ENCODE measurements at places on chromosomes 11 and 22. TPM values are rescaled to one million over a fixed set of nuclear protein-coding genes. Genes with fewer than 3 reads are reported as not detected.

GRCh38 chr11:103929170-103929903 lies 107.1 kb upstream of the DDI1 start:
- DNase-seq = no peak

DNA sequence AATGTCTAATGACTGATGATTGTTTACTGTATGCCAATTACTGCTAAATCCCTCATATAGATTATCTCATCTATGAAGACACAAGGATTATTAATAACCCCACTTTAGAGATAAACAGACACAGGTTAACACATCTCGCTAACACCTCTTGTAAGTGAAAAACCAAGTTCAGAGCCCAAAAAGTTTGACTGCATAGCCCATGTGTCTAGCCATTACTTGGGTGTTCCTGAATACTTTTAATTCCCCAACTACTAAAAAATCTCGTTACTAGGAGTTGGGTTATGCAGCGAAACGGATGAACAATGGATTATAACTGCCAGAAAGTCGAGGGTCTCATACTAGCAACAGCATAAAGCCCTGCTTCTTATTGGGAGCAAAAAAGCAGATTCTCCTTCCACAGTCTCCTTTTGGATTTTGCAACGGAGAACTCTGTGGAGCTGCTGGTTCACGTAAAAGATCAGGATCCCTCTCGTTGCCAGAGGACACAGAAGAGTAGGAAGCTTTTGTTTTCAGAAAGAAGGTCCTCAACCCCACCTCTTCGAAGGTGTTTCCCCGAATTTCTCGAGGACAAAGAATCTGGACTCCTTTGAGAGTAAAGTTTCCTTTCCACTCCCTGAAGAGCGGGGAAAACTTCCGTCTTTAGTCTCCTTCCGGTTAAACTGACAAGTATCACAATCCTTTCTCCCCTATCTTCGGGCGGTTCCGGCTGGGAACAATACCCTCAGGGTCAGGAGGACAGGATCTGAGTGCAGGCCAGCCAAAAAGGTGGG lies 979 bp downstream of the ZBED5 start:
- DNase-seq = no peak

DNA sequence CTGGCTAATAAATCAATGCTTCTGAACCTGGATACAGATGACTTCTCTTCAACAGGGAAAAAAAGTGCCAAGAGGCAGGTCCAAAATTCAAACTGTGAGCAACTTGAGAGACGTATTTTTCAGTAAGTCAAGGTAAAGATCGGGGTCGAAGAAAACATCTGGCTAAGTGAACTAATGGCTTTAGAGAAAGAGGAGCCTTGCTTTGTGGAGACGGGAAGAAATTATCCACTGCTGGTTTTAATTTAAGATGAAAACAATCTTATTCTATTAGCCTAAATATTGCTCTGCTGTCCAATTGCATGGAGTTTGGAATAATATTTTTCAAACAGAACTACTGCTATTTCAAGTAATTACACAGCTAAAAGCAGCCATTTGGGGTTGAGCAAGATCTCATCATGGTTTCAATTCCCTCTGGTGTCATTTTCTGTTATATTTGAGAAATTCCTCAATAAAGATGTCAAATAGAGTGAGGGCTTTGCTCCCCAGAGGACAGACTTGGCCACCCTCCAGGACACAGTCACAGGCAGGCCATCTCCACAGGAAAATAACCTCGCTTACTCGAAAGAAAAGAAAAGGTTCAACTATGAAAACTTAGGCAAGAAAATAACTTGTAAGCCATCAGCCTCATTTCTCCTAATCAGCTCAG lies 29.8 kb downstream of the SCUBE1 start:
- no peak for DNase-seq

DNA sequence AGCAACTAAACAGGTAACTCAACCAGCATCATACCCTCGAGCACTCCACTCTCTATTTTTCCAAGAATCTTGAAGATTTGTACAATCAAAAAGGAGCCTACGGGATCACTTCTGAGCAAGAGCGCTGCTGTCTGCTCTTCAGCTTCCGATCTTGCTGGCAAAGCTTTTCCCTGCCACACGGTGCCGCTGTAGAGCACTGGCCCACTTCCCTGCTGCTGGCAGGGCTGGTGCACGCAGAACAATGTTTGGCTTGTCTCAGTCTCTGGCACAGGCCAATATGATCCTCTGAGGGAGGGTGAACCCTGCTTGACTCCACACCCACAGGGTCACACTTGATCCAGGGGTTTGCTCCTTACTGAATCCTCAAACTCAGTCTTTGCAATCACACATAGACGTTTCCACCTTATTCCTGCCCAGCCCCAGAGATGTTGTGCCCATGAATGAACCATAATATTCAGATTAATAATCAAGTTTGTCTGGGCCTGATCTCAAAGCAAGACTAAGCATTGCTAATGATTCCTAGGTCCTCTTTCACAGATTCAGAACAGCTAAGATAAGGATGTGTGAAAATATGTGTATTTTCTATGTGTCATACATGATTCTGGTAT lies 536.6 kb downstream of the SOX6 start:
- DNase-seq = peak; percentile 36

KLHDC7B gene
- 15.1 TPM for total RNA-seq

- DNase-seq = no peak
These were observed 581.2 kb downstream of the TBC1D22A start for GRCh38 chr22:47343611-47344010.

- DNase-seq = no peak
These were observed 88.4 kb upstream of the RTL6 start for GRCh38 chr22:44586351-44586990.

DNA sequence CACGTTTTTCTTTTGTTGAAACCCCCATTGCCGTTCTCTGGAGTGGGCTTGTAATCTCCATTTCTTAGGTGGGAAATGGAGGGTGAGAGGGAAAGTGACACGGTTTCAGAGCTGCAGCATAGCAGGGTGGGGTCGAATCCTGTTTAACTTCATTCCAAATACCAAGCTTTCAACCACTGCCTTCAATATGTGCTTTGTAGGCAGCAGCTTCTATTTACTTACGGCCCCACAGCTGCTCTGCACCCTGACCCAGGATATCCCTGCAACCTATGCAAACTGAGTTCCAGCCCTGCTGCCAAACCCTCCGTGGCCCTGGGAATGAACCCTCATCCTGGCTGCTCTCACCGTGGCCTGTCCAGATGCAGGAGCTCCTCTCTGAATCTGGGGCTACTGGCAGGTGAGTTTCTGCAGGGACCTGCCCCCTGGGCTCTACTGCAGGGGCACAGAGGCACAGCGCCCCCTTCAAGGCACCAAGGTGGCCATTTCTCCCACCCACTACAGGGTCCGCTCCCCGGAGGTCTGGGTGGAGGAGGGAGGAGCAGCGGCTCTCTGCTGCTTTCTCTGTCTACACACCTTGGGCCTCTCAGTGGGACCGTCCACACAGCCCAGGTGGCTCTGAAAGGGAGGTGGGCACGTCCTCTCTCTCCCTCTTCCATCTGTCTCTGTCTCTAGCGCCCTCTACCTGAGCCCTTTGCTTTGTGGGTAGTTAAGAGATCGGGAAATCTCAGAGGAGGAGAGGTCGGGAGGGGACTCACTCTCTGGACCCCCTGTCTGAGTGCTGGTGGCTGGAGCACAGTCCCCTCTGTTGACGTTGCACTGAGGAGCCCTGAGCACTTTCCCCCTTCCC lies 279.1 kb downstream of the BRD1 start:
- DNase-seq = no peak

MICALL1 gene
- total RNA-seq = 14.2 TPM

DNA sequence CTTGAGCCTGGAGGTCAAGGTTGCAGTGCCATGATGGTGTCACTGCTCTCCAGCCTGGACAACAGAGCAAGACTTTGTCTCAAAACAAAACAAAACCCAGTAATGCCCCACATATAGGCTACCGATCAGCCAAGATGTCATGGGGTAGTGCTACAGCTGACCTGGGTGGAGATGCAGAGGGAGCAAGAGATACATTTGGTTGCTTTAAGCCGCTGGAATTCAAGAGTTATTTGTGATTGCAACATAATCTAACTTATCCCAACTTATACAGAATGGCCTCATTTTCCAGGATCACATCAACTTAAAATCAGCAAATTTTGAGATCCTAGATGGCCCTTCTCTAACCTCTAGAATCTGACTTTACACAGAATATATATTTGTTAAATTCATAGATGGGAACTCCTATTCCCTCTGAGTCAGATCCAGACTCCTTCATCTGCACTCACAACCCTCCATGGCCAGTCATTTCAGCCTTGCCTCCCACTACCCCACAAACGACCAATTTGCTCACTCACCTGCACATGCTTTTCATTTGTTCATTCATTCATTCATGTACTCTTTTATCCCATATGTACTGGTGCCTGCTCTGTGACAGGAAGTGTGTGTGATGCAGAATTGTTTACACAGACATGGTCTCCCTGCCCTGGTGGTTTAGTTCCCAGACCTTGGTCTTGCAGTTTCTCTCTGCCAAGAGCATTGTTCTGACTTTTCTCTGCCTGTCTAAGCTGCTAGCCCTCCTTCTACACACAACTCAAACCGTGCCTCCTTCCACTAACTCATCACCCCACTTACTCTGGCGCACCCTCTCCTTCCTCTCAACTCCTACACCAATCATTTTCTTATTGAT lies 24.1 kb upstream of the APLNR start:
- DNase-seq = no peak

DNA sequence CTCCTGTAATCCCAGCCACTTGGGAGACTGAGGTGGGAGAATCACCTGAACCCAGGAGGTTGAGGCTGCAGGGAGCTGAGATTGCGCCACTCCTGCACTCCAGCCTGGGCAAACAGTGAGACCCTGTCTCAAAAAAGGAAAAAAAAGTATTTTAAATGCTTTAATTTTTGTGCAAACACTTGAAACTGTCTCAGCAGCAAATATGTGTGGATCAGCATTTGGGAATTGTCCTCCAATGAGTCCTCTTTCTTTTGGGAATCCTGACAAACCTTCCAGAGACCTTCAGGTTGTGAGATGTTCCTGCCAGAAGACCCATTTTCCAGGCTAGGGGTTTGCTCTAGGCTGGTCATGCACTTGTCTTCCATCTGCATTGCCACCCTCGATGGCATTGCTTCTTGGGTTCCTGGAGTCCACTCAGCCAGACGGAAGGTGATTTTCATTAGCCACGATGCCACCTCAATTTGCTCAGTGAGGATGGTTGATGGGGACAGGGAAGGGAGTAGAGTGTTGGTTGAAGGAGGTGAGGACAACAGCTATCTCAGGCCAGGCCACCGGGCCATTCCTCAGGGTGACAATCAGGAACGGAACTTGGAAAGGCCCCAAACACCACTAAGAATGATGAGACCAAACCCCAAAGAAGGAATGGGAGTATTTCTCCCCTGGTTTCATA lies 55.4 kb downstream of the ST14 start:
- no peak for DNase-seq

- no peak for DNase-seq
These were observed 3.1 kb downstream of the FDX1 start for GRCh38 chr11:110432713-110433392.

- DNase-seq = no peak
These were observed 37.4 kb downstream of the OR2AT4 start for GRCh38 chr11:75059299-75059698.

DNA sequence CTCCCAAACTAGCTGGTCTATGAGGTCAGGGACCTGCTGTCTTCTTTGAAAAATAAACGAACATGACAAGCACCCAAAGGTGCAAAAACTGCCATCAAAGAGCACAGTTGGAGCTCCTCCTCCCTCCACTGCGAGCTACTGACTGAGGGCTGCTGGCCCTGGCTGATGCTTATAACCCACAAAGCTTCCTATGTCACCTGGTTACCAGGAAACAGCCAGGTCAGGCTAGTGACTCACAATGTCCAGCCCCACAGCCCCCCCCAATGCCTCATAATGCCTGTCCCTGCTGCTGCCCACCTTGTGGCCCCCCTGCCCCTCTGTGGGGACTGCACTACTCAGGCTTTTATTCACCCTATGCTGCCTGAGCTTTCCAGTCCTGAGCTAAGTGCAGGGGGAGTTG lies at the start of gene DRICH1:
DRICH1 (minus strand) TSS at position 144 of the 400 bp plus-strand sequence. CDS start 298 bp downstream, outside the sequence.
- peak; percentile 2 for DNase-seq

ISX gene
- total RNA-seq = not detected

- DNase-seq = no peak
These were observed 42.5 kb downstream of the CTSC start for GRCh38 chr11:88295028-88295427.

PATE3 gene
- total RNA-seq = not detected

DNA sequence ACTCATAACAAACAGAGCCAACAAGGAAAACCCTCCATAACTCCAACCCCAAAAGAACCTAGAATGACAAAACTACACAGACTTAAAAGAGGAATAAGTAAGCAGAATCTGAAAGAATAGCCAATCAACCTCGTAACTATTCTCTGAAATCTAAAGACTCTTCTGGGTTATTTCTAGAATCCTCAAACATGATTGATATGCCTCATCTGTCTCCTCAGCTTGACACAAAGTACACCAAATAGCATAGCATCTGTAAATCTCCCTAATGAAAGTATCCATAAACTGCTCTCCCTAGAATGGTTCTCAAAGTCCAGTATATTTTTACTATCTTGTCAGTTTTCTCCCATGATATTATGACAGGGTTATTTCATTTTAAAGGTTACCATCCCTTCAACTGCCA lies 195.0 kb downstream of the TTC28 start:
- no peak for DNase-seq

GRCh38 chr22:16801088-16801487 lies 24.1 kb downstream of the XKR3 start:
- DNase-seq = no peak

DNA sequence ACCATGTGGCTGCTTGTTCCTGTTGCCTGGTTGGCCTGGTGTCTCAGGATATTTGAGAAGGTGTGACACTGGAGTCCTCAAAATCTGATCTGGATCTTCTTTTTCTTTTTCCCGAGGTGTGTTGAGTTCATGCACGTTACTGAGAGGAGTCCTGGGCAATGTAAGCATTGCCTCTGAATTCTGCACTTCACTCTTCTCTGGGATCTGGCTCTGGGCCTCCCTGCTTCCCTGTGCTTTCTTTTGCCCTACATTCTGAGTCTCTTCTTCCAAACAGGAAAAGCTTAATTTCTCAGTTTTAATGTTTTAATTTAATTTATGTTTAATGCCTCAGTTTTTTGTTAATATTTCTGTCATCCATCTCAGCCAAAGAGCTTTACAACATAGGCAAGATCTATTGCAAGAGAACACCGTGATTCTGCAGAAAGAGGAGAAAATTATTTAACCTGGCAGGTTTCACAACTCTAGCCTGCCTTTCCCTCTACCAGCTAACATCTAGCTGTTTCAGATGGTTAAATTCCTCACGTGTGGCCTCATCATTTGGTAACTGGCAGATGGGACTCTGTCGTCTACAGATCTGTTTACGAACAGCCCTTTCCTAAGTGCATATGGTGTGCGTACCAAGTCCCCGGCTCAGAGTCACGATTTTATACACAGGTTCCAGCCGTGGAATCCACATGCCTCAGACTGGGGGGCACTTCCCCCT lies 24.7 kb downstream of the LDLRAD3 start:
- DNase-seq = no peak

- no peak for DNase-seq
These were observed 163.4 kb upstream of the SYN3 start for GRCh38 chr22:33221568-33221967.

GRCh38 chr11:13924801-13925327 lies 37.7 kb upstream of the SPON1 start:
- no peak for DNase-seq

DNA sequence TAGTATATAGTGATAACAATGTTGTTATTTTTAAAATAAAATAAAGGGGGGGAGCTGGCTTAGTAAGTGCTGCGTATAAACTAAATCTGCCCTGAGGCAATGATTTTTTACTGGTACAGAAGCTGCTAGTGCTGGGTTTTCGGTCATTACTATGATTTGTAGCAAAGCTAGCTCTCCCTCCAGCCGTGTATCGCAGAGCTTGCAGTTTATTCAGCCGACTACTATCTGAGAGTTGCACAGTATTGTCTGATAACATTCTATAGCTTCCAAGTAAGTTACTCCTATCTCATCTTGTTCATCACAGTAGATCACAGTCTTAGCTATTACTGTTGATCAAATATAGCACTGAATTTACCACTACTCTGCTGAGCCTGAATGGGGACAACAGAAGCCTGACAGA lies 805.5 kb upstream of the ARHGAP42 start:
- no peak for DNase-seq
